ENCODE measurements at places on chromosomes 1 and 21. TPM values are rescaled to one million over a fixed set of nuclear protein-coding genes. Genes with fewer than 3 reads are reported as not detected.

Gene OR10Z1
- not detected for total RNA-seq

Gene ARL8A
- total RNA-seq, result 75.6 TPM

DNA sequence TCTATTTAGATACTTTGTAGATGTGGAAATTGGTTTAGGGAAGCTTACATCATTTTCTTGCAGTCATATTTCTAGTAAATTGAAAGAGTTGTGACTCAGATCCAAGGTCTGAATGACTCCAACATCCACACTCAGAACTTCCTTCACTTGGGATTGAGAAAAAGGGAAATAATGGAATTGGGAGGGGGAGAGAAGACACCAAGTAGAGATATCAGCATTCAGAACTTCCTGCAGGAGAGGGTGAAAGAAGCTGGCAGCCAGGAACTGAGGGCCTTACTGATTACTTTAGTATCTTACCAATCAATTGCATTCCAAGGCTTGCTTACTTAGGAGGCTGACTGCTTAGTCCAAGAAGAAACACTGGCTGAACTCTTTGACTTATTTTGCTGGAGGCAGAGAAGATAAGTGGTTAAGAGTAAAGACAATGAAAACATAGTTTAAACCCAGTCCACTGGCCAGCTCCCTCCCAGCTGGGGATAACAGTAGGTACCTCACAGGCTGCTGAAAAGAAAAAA lies 21.7 kb downstream of the APP start:
- H3K4me3 ChIP-seq, result no peak overlapping the region
- peak overlapping the region; percentile 75 for H3K27ac ChIP-seq
- H3K27me3 ChIP-seq, result no peaks in the 10 kb centered on the region
- H3K36me3 ChIP-seq, result no peaks in the 10 kb centered on the region

- DNase-seq, result no peak
- no peak overlapping the region for H3K4me3 ChIP-seq
- H3K36me3 ChIP-seq, result no peaks in the 10 kb centered on the region
- H3K27ac ChIP-seq, result no peak overlapping the region
Observed at GRCh38 chr21:34968414-34969333, 80.4 kb downstream of the RUNX1 start.

DNA sequence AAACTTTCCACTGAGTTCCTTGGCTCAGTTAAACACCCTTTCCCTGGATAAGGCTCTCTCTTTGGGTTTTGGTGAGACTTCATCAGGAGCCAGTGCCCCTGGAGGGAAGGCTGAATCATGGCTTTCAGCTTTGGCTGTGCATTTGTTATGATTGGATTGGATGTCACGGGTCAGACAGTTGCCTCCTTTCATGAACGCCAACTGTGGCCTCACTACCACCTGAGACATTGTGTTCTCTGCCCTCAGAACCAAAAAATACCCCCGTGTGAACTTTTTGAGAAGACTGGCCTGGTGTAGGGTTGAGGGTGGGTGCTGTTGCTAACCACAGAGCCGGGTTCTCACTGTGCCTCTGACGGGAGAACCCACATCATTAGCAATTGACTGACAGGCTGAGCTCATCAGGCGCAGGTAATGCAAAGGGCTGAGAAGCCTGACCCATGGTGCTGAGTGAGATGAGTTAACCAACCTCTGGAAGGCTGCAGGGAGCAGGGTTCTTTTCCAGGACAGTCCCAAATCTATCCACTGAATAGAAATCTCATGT lies 65.6 kb downstream of the HHAT start:
- no peak overlapping the region for H3K27ac ChIP-seq
- H3K27me3 ChIP-seq, result no peaks in the 10 kb centered on the region
- no peak for DNase-seq
- no peak overlapping the region for H3K4me3 ChIP-seq
- H3K4me1 ChIP-seq, result no peaks in the 10 kb centered on the region

DNA sequence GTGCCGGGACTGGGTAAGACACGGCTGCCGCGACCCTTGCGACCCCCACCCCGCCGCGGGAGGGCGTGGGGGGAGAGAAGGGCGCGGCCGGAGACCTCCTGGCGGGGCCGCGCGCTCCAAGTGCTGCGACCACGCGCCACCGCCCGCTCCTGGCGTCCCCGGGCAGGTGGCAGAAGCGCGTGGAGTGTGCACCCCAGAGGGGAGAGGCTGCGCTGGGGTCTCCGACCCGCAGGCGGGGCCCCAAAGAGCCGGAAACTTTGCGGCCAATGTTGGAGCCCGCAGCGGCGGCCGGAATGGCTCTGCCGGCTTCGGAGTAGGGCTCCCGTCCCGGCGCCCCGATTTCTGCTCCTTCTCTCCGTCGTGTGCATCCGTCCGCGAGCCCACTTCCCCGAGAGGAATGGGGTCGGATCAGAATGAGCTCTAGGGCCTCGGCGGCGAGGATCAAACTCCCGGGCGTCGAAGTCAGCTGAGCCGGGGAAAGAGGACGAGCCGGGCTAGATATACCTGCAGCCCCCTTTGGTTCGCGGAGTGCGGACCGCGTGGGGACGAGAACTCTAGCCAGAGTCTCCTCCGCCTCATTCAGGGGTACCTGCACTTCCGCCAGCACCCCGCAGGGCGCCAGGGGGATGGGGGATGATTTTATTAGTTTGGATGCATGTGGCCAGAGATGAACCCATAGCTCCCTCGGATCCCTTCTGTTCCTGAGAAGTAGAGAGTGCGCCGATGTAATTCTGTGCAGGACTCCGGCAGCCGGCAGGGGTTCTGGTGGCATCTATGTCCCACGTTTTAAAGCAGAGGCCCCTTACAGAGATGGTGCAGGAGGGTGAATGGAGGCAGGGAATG lies 751 bp downstream of the STUM start:
- peaks cover 2% of the 10 kb centered on the region for H3K4me1 ChIP-seq
- H3K36me3 ChIP-seq, result no peaks in the 10 kb centered on the region
- peaks cover 64% of the 10 kb centered on the region for H3K27me3 ChIP-seq
- no peak overlapping the region for H3K4me3 ChIP-seq
- no peak overlapping the region for H3K27ac ChIP-seq
- DNase-seq, result no peak

Measured in endothelial cell of umbilical vein (primary cell).